Central memory CD4-positive, alpha-beta T cell (primary cell): ENCODE measurements at places on chromosomes 7 and 10.

DNA sequence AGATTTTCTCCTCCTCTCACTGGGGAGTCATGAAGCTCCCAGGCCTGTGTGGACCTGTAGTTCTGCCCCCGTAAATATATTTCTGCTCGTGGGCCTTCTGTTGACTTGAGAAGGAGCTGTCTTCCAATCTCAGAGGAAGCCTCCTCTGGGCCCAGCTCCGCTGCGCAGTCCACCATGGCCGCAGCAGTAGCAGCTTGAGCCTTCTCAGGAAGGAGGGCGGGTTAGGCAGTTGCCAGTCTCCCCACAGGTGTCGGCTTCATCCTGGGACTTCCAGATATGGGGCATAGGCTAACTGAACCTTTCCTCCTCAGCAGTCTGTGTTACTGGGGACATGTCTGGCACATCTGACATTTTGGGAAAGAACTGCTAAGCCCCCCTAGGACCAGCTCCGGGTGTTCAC is 62.9 kb upstream of the TRIM8 start:
- no peak for DNase-seq

- DNase-seq: no peak
Measured at GRCh38 chr10:49608166-49609005, 1.7 kb upstream of the SLC18A3 start.

DNA sequence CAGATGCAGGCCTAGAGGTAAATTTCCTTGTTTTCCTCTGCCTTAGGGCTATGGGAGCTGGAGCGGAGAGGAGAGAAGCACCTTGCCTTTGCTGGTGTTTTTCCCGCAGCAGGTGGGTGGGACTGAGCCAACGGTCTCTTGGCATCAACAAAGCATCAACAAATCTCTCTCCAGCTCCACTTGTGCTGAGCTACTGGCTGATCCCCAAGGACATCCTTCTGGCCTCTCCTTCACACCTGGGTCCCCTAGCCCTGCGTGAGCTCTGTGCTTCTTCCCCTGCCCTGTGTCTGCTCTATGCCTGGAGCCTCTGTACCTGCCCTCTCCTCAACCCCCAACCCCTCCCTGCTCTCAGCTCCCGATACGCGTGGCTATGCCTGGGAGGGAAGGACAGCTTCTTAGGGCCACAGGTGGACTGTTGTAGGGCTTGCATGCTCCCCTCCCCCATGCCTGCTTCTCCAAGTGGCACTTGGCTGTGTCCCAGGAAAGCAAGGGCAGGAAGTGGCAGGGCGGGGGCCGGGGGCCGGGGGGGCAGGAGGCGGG is 3.2 kb upstream of the CLDN4 start:
- DNase-seq: no peak

DNA sequence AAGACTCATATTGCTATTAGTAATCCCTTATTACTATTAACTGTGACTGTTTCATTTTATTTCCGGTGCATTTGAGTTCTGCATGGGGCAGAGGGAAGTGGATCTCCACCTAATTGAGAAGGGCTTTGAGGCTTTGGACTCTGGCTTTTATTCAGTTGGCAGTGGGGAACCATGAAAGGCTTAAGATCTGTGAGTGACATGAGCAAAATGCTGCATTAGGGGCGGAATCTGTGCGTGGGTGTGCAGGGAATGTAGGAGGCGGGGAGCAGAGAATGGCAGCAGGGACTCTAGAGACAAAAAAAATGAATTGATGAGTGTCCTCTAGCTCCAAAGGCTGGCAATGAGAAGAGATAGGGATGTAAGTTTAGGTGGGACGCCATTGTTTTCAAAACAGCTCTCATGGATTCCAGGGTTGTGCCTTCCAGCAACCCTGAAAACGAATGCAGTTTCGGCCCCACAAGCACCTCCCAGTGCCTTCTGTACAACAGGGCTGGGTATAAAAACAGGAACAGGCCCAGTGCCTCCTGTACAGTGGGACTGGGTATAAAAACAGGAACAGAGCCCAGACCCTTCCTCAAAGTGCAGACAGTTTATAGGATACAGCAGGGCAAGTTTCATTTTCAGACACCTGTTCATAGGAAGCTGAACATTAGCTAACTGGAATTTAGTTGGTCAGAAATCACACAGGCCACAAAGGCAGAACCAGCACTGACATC is 663.3 kb upstream of the FOXK1 start:
- no peak for DNase-seq

- DNase-seq: peak; percentile 12
Measured at GRCh38 chr10:13349463-13350274, 1.6 kb upstream of the SEPHS1 start.

DNA sequence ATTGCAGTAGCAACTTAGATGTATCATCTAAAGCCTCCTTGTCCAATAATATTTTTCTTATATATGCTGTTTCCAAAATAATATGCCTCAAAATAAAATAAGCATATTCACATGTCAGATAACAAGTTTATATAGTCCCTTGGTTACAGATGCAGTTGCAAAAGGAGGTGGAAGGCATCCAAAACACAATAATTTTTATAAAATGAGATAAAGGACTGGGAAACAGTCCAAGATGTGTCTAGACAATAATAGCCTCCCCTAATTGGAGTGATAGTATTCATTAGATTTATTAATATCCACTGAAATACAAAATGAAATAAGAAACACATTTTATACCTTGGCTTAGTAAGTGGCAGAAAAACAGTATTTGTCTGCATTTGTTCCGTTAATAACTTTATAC is 30.3 kb downstream of the BCAP29 start:
- no peak for DNase-seq
